ENCODE measurements at places on chromosomes 3 and 15.

DNA sequence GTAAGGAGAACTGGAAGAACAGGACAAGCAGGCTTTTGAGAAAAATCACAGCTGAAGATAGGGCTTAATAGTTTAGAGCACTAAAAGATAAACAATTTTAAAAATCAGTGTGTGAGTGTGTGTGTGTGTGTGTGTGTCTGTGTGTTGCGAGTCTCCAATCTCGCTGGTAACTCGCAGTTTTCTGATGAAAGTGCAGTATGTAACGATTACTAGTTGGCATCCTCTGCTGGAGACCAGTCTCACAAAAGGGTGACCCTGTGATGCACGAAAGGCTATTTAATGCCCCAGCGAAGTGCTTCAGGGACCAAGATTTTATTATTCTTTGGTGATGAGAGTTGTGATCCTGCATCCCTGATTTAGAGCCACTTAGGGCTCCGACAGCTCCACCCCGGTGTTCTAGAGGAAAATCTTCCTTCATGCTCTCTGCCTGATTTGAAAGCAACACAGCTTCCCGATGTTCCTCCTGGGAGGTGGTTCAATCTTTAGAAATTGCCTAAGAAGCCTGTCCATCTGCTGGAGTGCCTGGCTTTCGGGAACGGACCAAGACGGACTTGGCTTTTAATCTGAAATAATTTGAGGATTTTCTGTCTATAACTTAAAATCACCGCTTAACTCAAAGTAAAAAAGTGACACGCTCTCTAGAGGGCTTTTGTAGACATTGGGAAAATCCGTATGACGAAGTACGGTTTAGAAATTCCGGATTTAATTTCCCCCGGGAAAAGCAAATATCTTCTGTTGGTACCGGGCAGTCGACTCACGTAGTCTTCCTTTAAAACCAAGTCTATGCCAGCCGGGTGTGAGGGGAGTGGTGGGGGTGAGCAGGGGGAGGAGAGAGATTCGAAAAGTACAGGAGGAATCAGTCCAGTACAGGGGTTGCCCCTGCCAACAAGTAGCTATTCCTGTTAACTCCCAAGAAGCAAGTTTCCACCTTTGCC, 1.1 kb upstream of the ALCAM start:
- no peak for DNase-seq

- DNase-seq, result no peak
Measured at GRCh38 chr15:78440375-78441373, 2.7 kb downstream of the IREB2 start.

- DNase-seq, result no peak
Measured at GRCh38 chr15:100729461-100729860, 127.1 kb downstream of the ASB7 start.

DNA sequence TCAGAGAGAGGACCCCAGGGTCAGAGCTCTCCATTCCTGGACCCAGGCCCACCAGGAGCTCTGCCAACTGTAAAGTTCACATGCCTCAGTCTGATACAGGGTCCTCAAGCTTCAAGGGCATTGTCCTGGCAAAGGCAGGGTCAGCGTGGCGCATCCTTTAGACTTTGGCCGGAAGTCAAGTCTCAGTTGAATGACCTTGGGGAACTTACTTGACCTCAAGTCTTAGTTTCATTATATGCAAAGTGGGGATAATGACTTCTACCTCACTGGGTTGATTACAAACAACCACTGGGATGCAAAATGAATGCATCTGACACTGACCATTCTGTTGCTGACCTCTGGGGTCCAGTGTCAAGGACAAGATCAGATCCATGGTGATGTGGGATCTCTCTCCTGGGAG, 70.6 kb upstream of the CTSH start:
- no peak for DNase-seq

GRCh38 chr15:101048176-101048575, 129.0 kb downstream of the LRRK1 start:
- DNase-seq, result no peak

DNA sequence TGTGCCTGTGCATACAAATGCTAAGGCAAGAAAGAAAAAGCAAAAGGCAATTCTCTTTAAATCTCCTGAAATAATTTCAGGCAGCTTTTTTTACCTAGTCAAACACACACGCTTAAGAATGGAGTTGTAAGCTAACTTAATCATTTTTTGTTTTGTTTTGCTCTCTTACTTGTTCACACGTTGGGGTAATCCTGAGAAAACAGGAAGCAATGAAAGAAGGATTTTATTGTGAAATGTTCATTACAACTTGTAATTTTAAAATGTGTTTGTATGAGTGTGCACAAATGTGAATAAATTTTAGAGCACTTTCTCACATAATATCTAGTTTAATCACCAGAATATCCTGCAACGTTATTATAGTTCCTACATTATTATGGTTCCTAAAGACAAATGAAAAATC, 263.8 kb downstream of the LPP start:
- no peak for DNase-seq

- DNase-seq, result no peak
Measured at GRCh38 chr3:10846657-10846975, 30.6 kb downstream of the SLC6A11 start.

DNA sequence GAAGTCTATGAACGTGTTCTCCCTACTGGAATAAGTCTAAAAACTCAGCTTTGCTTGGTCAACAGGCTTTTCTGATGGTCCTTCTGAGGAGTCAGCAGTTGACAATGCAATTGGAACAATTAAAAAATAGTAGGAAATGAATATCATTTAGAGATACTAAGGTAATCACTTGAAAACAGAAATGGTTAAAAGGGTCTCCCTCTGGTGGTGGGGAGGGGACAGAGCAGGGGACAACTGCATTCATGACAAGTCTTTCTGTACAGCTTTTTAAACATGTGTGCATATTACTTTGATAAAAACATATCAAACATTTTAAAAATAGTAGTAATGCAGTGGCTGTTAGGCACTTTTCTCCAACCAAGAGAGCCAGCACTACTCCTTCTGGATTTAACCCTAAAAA, 119.9 kb upstream of the FHIT start:
- DNase-seq, result no peak

- no peak for DNase-seq
Measured at GRCh38 chr15:50168379-50168778, 13.6 kb upstream of the SLC27A2 start.

- no peak for DNase-seq
Measured at GRCh38 chr3:170467007-170467406, 48.3 kb downstream of the CLDN11 start.

DNA sequence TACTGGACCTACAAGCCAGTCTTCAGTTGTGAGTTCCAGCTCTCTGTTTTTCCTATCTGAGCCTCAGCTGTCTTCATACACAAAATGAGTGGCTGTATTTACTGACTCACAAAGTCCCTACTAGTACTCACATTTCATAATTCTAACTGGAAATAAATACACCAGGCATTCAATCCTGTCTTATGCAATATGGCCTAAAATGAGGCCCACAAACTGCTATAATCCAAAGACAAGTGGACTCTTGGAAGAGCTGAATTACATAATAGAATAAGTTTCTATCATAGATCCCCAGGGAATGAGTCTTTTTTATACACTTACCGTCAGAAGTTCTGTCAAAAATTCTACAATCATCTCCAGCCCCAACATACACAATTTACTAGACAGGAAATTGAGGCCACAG, 211.9 kb downstream of the LRRN1 start:
- no peak for DNase-seq

GRCh38 chr15:68699881-68700454, 120.7 kb downstream of the ANP32A start:
- no peak for DNase-seq

GRCh38 chr3:38097446-38098375, 39.2 kb downstream of the ACAA1 start:
- no peak for DNase-seq

GRCh38 chr3:68706096-68706495, 226.3 kb downstream of the TAFA4 start:
- DNase-seq, result no peak

- no peak for DNase-seq
Measured at GRCh38 chr3:193210618-193211017, 30.4 kb upstream of the PLAAT1 start.

GRCh38 chr3:121992601-121993560, 29.2 kb downstream of the ILDR1 start:
- DNase-seq, result no peak

DNA sequence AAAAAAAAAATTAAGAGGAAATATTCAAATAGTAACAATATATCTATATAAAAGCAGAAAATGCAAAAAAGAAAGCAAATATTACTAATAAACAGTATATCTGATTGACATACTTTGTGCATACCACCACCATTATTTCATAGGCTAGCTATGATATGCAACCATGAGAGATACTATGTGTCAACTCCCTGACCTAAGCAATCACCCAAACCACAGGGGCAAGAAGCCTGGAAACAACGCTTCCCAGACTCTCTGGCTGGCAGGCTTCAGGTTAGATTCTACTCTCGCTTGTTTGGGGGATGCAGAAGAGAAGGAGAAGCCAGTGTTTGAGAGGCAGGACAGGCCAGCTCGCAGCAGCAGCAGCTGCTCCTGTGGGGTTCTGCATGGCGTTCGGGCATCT, 169.3 kb upstream of the TPM1 start:
- no peak for DNase-seq

DNA sequence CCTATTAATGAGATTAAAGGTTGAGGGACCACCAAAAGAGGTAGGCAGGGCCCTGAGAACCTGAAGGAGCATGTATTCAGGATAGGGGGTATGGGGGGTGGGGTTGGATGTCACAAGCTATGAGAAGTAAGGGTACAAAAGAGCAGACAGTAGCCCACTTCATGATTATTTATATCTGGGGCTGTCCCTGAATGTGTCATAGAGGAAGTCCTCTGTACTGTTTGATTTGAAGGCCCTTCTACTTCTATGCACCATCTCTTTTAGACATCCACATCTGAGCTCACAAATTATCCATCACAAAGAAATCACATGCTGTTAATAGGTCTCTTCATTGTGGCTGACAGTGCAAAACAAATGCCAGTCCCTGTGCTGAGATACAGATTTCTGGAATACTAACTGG, 68.6 kb downstream of the FHIT start:
- DNase-seq, result no peak

- no peak for DNase-seq
Measured at GRCh38 chr3:177338697-177339219, 141.5 kb upstream of the TBL1XR1 start.

- DNase-seq, result peak; percentile 84
Measured at GRCh38 chr3:38039101-38039898, at the start of gene DLEC1. Gene DLEC1, plus strand, starts transcription at chr3:38039208. Its CDS starts 18 bp downstream, at chr3:38039226.

DNA sequence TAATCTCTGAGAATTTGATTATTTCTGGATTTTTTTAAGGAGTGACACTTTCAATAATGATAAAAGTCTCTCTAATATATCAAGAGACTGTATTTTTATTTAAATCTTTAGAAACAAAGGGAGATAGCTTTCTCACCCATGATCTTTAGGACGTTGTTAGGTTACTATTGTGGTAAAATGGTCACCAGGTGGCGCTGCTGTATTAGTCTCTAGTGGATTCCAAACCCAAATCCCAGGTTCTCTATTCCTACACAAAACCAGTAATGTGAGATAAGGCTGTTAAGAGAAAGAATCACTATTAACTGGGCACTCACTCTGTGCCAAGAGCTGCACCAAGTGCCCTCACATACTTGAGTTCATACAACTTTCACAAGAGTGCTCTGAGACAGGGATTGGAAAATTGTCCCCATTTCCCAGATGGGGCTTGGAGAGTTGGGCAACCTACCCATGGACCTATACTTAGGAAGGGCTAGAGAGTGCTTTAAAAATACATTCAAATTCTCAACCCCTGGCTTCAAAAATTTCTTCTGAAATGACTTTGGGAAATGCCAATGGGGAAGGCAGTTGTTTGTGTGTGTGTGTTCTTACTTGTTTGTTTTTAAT, 593.4 kb upstream of the TGFBR2 start:
- DNase-seq, result peak; percentile 3

- DNase-seq, result no peak
Measured at GRCh38 chr15:87118435-87118834, 1038.8 kb downstream of the AGBL1 start.

DNA sequence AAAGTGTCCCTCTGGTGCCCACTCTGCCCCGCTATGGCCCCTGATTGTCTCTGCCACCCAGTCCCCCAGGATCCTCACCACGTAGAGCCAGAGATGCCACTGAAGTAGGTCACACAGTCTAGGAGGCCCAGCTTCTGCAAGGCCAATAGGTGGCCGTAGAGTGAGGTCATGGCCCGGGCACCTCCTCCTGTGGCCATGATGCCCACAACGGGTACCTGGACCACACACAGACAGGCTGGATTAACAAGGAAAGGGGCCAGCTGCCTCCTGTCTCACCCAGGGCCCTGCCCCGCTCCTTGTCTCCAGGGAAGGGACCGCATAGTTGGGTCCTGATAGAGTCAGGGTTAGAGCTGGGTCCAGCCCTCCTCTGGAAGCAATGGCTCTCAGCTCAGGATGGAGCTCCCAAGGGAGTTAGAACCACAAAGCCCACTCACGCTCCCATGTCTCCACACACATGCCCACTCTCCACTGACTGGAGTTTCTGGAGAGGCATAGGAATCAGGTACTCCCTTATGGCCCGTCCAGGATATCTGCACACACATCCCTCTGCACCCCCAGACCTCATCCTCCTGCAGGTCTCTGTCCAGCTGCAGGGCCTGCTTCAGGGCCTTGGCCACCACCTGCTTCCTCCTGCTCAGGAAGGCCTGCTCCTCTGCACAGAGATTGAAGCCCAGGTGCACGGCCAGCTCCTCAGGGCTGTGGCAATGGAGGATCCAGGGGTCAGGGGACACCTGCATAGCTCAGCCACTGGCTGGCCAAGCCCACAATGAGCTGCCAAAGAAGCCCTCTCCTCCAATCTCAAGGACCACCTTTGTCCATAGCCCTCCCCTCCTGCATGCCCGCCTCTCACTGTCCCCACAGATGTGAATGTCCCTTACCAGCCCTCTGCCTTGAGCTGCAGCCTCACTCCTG, 13.2 kb downstream of the PLA2G4D start:
- no peak for DNase-seq

DNA sequence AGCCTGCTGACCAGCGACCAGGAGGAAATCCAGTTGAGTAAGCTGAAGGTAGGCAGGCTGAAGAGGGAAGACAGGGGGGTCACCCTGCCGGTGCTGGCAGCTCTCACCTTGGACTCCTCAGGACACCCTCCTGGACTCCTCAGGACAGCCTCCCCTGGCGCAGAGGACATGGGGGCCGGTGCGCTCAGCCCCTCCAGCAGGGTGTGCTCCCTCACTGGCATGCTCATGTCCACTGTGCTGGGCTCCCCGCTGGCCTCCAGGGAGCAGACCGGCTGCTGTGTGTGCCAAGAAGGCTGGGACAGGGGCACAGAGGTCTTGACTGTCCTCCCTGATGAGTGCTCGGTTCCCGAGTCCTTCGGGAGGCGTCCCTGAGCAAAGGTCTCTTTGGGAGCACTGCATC, 183.6 kb downstream of the ATP10A start:
- no peak for DNase-seq

- DNase-seq, result no peak
Measured at GRCh38 chr3:195123281-195123691, 147.7 kb downstream of the XXYLT1 start.

DNA sequence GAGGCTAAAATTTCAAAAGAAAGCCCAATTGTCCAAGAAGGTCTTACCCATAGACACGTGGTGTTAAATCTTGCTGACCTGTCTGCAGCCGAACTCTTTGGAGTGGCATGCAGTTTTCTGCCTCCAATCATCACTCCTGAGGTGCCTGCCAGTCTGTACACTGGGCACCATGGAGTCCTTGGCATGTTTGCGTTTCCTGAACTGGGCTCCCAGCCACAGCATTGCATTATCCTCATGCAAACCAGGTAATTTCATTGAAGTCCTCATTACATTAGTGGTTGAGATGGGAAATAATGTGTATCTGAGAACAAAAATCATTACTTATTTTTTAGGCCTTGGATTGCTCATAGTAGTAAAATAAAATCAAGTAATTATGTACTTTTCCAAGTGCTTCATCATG, 152.3 kb downstream of the AKAP13 start:
- DNase-seq, result no peak

- no peak for DNase-seq
Measured at GRCh38 chr15:81376231-81376630, 2.2 kb upstream of the TMC3 start.

Data from activated T-helper 1 cell treated with anti-CD3 and anti-CD28 coated beads, Interleukin-12 subunit alpha, Interleukin-12 subunit beta, Interleukin-2, Interleukin-4 antibody, amounts not matched to agents 30 ng/mL and 10 ng/mL and 1 ng/mL, durations not matched to agents 14 hours and 24 hours and 36 hours (primary cell).